NCI-H446 treated with DMSO at 0.1 percent for 48 hours (cell line): ENCODE measurements at places on chromosomes 12 and 14.

DNA sequence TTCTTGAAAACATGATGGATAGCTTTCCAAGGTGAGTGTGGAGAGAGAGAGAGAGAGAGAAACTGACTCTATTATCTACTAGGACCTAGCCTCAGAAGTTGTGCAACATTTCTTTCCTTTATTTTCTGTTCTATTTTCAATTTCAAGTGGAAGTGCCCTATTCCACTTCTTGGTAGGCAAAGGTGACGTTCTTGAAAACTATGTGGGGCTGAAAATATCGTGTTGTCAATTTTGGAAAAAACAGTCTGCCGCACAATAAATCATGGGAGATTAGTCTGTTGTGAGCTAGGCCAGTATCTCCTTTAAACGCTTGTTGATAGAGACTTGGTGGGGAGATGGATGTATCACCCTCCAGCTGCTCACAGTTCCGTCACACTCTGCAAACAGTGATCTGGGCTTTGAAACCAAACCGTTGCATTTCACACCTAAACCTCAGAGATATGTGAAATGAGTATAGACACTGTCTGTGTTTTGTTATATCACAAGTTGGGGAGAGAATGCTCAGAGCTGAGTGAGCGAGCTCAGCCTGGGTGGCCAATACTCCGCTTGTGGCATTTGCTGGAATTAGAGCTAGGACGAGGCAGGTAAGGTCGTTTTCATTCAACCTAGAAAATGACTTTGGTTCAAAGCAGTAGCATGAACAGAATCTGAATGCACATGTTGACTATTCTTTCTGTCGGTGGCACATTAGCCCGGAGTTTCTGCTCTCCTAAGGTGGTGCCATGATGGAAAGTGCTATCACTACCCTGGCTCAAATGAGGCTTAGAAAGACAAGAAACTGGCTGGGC lies 75.1 kb upstream of the ST8SIA1 start:
- DNase-seq, result no peak

DNA sequence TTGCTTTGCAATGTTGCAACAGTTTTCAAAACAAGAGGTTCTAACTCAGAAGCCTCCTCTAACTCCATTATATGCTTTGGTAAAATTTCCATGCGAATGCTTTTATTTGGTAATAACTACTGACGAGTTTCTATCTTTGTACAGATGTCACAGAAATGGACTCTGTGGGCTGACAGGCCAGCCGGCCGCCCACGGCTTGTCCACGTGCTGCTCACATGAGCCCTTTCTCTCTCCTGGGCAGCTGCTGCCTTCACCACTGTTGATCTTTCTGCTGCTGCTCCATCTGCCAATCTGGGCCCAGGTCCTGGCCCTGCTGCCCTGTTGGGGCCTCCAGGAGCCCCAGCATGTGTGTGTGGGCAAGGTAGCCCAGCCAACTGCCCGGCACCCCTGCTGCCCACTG lies 168.2 kb upstream of the TMEM132C start:
- DNase-seq, result no peak

- no peak for DNase-seq
Measured at GRCh38 chr14:23566778-23567185, 809 bp downstream of the AP1G2 start.

DNA sequence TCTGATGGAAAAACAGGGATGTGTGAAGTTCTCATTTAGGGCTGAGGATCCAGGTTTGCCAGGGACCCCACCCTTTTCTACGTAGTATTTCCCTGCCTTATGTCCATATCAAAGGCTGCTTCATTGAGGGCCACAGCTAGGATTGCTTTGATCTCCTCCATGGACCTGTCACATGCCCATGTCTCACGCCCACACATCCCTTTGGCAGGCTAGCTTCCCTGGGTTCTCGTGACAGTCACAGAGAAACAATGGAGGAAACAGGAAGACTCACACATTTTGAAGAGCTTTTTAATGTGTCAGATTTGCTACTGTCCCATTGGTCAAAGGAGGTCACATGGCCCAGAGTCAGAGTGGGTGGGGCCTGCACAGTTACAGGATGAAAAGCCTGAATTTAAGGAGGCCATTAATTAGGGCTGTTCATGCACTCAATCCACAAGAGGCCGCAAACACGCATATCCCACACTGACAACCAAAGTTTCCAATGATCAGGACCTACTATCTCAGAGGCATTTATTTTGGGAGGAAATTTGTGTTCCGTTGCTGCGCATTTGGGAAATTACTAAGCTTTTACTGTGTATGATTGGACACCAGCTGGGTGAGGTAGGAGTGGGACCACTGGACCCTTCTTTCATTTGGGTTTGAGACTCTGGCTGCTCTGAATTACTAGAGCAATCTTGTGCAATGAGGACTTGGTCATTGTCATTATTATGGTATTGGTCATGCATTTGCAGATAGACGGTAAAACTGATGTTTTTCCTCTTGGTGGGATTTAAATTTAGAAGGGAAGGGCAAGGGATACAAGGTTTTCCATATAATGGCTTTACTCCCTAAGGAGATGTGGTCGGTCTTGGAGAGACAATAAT lies 266.2 kb downstream of the KTN1 start:
- DNase-seq, result no peak
